ENCODE measurements at places on chromosomes 4 and X. TPM values are rescaled to one million over a fixed set of nuclear protein-coding genes. Genes with fewer than 3 reads are reported as not detected.
A peak's percentile ranks its signal among the peaks of the same experiment; 100 is the strongest.

DNA sequence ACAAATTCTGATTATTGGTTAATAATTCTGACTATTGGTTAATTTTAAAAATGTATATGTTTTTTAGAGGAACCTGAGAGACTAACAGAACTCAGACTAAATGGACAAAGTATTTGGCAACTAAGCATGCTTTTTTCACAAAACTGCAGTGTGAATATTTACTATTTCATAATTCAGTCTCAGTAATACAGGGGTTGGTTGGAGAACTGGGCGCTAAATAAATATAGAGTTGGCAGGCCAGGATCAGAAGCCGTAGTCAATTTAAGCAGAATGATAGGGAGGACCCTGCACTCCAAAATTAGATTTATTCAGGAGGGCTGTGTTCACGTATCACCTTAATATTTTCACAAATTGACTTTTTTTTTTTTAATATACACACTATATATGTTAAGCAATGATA is 5.8 kb downstream of the TIGD2 start:
- no peak for DNase-seq

DNA sequence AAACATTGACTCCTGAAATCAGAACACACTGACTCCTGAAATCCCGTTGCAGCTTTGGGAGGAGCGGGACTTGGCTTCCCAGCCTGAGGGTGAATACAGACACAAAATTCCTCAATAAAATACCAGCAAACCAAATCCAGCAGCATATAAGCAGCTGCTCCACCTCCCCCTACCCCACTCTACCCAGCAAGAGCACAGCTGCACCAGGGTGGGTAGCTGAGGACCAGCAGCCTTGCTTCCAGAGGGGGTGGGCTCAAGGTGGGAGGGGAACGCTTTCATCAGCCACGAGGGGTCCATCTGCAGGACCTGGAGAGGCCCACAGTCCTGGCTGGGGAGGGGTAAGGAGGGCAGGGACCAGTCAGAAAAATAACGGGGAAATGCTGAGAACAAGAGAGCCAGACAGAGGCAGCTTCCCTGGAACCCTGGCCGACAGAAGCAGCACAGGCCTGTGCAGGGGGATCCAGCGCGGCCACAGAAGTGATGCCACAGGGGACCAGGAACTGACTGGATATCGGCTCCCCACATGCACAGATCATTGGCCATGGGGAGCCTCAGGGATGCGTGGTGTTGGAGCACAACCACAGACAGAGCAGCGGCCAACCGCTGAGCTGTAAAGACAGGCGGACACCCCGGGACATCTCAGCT is 49.8 kb downstream of the FGFRL1 start:
- DNase-seq, result no peak

- peak; percentile 55 for DNase-seq
Measured at GRCh38 chrX:140918398-140919038, 83.9 kb upstream of the SPANXB1 start.

DNA sequence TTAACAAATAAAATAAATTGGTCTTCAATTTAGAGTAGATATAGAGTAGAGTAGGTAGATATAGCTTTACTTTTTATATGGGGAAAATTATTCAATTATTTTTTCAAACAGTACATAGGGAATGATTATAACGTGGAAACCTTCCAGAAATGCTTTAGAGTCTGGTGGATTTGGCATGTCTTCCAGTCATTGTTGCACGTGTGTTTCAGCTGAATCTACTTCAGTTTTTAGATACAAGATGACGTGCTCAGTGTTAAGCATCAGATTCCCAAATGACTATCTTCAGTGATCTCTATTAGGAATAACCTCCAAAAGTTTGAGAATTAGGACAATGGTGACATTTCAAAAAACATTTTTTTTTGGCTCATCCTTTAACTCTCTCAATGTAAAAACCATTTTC is 616.9 kb downstream of the ANKRD50 start:
- DNase-seq, result no peak

DNA sequence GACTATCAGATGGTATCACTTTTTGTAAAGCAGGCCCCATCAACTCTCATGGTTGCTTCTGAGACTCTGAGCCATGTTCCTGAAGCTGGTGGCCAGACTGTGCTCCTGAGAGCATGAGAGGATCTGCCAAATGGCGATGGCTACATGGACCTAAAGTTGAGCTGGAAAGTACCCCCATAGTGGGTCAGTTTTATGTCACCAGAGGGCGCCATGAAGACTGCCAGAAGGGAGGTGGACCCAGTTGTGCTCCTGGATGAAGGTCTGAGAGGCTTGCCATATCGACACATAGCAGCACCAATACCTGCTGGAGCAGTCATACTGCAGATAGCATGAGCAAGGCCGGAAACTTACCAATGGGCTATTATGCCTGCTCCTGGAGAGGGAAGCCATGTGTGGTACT is 105.7 kb downstream of the SLITRK2 start:
- DNase-seq, result no peak

DNA sequence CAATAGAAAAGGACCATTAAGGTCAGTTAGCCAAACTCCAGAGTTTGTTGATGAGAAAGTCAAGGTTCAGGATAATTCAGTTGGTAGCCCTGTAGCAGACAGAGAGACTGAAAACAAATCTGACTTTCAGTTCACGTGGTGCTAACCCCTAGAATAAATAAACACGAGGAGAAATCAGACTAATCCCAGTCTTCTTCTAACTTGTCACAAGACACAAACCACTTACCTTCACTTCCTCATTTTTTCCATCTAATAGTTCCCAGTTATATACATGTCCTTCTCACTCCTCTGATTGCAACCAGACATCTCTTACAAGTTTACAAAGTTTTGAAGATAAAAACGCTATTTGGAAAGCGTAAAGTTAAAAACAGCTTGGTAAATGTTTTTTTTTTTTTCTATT is 7.7 kb downstream of the TLR7 start:
- no peak for DNase-seq

DNA sequence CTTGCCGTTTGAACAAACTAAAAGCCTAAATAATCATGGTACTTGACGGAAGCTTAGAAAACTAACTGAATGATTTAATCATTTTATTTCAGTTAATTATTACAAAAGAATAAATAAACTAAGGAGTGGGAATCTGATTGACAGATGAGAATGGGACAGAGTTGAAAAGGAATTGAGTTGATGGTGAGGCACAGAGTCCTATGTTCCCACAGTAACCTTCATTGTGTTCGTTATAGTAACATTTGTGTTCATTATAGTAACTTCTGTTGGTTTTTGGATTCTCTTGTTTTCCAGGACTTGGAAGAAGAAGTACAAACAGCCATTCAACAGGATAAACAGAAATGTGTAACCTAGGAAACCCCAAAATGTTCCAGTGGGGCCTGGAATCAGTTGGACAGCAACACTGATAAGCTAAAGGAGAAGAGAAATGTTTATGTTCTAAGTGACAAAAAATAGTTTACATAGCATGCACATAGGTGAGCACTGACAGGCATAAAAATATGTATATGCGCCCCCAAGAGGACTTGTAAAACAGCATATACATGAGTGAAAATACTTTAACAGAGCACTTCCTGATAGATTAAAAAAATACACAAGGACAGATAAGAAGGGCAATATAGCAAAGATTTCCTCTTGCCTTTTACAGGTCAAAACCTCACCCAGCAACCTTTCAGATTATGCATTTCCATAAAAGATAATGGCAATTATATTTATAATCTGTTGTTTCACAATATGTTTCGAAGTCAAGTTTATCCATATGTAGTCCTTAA is 218.6 kb upstream of the HTR2C start:
- no peak for DNase-seq

GRCh38 chr4:106541253-106541652 is 172.7 kb upstream of the GIMD1 start:
- DNase-seq, result no peak

GRCh38 chrX:151013164-151013743 is 30.1 kb downstream of the HMGB3 start:
- no peak for DNase-seq

DNA sequence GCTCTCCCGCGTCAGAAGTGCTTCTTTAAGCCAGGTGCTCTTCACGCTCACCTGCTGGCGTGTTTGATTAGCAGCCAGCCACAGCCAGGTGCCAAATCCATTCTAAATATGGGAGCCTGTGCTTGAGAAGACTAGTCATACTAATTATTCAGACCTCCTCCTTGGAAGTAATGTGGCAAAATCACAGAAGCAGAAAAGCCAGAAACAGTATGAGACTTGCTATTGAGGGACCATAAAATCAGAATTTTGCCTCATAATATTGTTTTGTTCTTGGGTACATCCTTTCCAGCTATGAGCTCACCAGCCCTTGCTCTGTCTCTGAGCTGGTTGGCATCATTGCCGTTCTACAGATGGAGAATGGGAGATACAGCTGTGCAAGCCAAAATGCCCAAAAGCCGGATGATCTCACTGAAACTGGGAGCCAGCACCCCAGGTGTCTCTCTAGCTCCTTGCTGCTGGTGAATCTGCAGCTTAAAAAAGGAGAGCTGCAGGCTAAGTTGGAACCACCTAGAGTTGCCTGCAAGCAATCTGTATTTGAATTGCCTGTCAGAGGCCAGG is 205.4 kb downstream of the SHROOM3 start:
- DNase-seq, result no peak

GRCh38 chr4:4836044-4836443 is 23.4 kb upstream of the MSX1 start:
- no peak for DNase-seq

- DNase-seq, result no peak
Measured at GRCh38 chrX:147749308-147749707, 162.4 kb upstream of the FMR1 start.

- no peak for DNase-seq
Measured at GRCh38 chr4:168825975-168826374, 184.1 kb downstream of the CBR4 start.

GRCh38 chr4:86451560-86452330 is 91.9 kb upstream of the MAPK10 start:
- DNase-seq, result no peak

DNA sequence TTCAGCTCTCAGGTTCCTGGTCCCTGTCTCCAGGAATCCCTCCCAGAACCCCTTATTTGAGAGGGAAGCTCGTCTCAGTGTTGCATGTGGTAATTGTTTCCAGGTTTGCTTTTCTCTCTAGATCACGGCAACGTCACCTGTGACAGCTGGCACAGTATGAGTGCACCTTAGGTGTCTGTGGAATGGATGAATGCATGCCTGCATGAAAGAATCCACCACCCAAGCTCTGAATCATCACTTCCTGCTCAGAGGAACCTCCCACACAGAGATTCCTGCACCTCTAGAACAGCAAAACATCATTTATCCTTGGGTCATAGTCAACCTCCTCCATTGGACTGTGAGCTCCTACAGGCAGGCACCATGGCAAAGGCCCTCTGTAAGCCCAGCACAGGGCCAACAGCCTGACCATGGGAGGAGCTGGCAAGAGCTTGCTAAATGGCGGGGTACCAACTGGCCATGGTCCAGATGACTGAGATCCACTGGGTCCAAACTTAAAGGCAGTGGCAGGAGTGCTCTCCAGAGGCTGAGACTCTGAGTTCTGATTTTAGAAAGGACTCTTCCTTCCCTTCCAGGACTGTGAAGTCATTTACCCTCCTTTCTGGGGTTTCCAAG is 116.2 kb downstream of the SLC2A9 start:
- no peak for DNase-seq

- no peak for DNase-seq
Measured at GRCh38 chr4:2743518-2744445, 12.4 kb downstream of the TNIP2 start.

DNA sequence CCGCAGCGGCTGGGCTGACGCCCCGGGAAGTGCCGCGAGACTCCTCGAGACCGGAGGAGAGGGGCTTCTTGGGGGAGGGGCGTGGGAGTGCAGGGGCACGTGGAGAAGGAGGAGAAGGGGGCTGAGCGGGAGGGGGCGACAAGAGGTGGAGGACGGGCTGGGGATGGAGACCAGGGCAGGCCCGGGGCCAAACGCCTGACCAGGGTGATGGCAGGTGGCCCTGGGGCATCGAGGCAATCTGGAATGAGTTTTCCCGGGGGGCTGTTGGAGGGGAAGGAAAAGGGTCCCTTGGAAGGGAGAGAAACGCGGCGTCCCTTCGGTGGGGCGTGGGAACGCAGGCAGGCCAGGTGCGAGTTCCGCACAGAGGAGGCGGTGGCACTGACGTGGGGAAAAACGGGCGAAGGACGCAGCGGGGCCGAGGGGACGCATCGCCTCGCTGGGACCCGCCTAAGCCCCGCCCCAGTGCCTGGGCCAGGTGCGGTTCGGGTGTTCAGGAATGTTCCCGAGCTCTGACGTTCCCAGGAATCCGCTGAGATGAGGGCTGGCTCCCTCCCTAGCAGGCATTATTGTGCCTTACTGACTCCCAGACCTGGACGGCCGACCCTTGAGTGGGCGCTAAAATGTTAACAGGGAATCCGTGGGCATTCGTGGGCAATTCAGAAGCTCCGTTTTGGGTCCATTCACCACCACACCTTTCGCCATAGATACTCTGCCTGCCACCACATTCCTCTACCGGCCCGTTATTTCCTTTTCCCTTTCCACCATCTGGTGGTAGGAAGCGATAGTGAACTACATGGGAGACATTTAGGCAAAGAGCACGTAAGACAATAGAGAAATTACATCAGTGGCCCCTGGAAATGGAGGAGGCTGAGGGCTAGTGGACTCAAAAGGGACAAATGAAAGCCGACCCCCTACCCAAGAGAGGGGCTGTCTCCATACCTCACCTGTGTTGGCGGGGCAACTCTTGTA is 795 bp upstream of the SH3KBP1 start:
- peak; percentile 56 for DNase-seq

Gene CLGN
- total RNA-seq, result not detected

Gene TBC1D8B
- 0.35 TPM for total RNA-seq

Gene CLTRN
- 0.17 TPM for total RNA-seq

Gene CXCL13
- total RNA-seq, result not detected

Gene POU4F2
- total RNA-seq, result not detected

Gene GAGE2A
- total RNA-seq, result not detected

Gene LUZP4
- total RNA-seq, result not detected

Gene DHX15
- 185 TPM for total RNA-seq

Gene MGAT4D
- not detected for total RNA-seq

Gene VCX3A
- total RNA-seq, result not detected

Gene BEX4
- total RNA-seq, result 11.2 TPM

Gene MGARP
- 0.21 TPM for total RNA-seq
